ENCODE measurements at places on chromosomes 3 and 15.

DNA sequence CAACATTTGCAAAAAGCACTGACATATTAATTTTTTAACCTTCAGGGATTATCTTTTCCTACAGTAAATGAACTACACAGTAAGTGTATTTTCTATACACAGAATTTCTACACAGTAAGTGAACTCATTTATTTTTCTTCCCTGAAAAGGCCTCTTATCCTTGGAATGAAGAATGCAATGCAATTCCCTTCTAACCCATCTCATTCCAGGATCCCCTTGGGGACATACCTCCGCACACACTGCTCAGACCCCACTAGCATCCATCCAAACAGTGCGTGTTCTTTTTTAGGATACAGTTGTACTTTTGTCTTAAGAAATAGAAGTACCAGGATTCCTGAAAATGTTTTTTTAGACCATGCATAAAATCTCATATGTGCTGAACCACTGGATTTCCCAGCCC lies 152.8 kb downstream of the UACA start:
- H3K27me3 ChIP-seq: no peaks in the 10 kb centered on the region
- no peak for DNase-seq
- no peaks in the 10 kb centered on the region for H3K4me1 ChIP-seq
- no peak overlapping the region for H3K4me3 ChIP-seq

DNA sequence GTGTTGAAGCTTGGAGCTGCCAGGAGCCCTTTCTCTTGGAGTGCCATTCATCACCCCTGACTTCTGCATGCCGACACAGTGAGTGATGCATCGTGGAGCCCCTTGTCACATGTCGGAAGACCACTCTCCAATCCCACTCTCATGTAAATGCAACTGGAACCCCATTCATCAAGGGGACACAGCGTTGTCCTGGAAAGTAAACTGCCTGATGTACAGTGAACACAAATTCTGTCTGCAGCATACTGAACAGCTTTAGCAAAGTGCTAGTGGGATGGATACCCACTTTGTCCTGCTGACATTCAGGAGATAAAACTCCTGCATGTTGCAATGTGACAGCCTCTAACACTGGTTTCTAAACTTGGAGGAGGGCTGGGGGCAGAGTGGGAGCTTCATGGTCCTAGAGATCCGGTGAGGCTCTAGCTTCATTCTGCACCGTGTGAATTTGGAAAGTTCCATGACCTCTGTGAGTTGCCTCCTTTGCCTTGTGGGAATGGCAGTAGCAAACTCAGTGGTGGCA lies 194.8 kb downstream of the CLSTN2 start:
- no peak overlapping the region for H3K27ac ChIP-seq
- H3K4me1 ChIP-seq: no peaks in the 10 kb centered on the region
- H3K4me3 ChIP-seq: no peak overlapping the region
- H3K36me3 ChIP-seq: no peaks in the 10 kb centered on the region

DNA sequence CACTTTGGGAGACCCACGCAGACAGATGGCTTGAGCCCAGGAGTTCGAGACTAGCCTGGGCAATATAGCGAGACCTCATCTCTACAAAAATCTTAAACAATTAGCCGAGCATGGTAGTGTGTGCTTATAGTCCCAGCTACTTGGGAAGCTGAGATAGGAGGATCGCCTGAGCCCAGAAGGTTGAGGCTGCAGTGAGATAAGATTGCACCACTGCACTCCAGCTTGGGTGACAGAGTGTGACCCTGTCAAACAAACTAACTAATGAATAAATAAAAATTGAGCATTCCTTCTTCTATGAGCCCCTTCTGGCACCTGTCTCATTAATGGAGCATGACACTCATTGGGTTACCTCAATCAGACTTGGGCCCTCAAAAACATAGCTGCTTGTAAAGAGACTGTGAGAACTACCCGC lies 7.5 kb downstream of the ZDHHC3 start:
- peak overlapping the region; percentile 76 for H3K27ac ChIP-seq
- no peak overlapping the region for H3K4me3 ChIP-seq
- no peaks in the 10 kb centered on the region for H3K27me3 ChIP-seq
- H3K36me3 ChIP-seq: peaks cover 5% of the 10 kb centered on the region
- no peak for DNase-seq
- peaks cover 39% of the 10 kb centered on the region for H3K4me1 ChIP-seq

DNA sequence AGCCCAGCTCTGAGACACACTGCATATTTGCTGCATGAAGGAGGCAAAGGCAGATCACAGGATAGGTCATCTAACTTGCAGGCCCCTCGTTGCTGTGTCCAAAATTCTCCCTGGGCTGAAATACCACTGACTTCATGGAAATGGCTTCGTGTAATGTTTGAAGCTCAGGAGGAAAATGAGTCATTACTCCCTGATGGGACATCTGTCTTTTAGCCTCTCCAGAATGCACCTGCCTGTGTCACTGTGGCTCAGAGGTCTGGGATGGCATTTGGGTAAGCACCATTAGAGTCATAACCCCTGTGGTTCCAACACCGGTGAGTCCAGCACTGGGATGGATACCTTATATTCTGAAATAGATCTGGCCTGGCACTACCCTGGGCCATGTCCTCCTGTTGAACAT lies 51.5 kb downstream of the IL12A start:
- H3K36me3 ChIP-seq: no peaks in the 10 kb centered on the region
- no peak overlapping the region for H3K4me3 ChIP-seq
- H3K4me1 ChIP-seq: peaks cover 10% of the 10 kb centered on the region
- no peak overlapping the region for H3K27ac ChIP-seq
- no peak for DNase-seq

DNA sequence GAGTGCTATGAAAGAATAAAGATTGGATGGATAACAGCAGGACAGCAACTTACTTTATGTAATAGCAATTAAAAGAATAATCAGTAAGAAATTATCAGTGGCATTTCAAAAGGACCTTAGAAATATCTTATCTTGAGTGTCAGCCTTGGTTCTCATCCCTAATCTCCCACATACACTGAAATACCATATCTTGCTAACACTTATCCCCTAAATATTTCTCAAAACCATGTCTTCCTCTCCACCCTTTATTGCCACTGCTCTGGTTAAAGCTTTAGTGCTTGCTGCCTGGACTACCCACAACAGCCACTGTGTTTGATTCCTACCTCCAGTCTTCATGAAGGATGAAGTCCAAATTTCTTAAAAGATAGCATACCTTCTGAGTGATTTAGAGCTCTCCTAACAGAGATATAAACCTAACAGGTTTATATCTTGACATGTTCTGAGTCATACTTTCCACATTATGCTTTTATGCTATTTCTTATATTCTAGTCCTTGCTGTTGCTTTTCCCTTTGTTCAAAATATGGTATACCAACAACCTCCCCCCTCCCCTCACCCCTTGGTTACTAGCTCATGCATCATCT lies 202.8 kb downstream of the RSRC1 start:
- H3K4me3 ChIP-seq: no peak overlapping the region
- H3K27me3 ChIP-seq: no peaks in the 10 kb centered on the region
- DNase-seq: no peak
- H3K27ac ChIP-seq: no peak overlapping the region
- H3K36me3 ChIP-seq: no peaks in the 10 kb centered on the region

GRCh38 chr3:33543601-33544000 lies 103.4 kb upstream of the UBP1 start:
- no peaks in the 10 kb centered on the region for H3K27me3 ChIP-seq
- H3K4me3 ChIP-seq: no peak overlapping the region
- H3K27ac ChIP-seq: no peak overlapping the region
- no peaks in the 10 kb centered on the region for H3K4me1 ChIP-seq

GRCh38 chr3:24067483-24067882 lies 122.4 kb downstream of the NR1D2 start:
- no peaks in the 10 kb centered on the region for H3K27me3 ChIP-seq
- no peaks in the 10 kb centered on the region for H3K36me3 ChIP-seq
- no peaks in the 10 kb centered on the region for H3K4me1 ChIP-seq

GRCh38 chr3:143928541-143929255 lies 42.9 kb upstream of the DIPK2A start:
- H3K27ac ChIP-seq: no peak overlapping the region
- peaks cover 27% of the 10 kb centered on the region for H3K4me1 ChIP-seq

DNA sequence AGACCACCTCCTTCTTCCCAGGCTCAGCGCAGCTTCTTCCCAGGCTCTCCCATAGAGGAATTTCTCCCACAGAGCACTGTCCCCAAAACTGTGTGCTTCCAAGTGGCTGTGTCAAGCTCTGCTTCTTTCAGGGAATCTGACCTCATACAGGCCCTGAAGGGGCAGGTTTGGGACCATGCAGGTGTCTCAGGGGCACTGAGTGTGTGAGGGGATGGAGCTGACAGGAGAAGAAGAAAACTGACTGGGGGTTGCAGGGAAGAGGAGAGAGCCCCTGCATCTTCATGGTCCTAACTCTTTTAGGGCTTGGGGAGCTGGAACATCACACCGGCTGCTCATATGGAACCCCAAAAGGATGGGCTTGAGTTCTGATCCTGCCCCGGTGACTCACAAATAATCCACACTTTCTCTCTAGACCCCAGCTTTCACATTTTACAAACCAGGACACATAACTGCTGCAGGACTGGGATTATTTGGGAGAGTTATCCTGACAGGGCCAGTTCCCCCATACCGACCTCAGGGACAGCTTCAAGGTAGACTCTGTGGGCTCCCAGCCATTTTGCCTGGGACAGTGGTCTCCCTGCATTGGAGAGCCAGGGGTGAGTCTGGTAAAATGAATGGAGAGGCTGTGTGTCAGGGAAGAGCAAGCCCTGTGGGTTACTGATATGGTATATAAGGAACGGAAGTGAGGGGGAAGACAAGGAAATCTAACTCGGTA lies 316.1 kb downstream of the TLE3 start:
- peak; percentile 11 for DNase-seq
- H3K27me3 ChIP-seq: no peaks in the 10 kb centered on the region
- H3K27ac ChIP-seq: no peak overlapping the region
- H3K4me1 ChIP-seq: peaks cover 21% of the 10 kb centered on the region

DNA sequence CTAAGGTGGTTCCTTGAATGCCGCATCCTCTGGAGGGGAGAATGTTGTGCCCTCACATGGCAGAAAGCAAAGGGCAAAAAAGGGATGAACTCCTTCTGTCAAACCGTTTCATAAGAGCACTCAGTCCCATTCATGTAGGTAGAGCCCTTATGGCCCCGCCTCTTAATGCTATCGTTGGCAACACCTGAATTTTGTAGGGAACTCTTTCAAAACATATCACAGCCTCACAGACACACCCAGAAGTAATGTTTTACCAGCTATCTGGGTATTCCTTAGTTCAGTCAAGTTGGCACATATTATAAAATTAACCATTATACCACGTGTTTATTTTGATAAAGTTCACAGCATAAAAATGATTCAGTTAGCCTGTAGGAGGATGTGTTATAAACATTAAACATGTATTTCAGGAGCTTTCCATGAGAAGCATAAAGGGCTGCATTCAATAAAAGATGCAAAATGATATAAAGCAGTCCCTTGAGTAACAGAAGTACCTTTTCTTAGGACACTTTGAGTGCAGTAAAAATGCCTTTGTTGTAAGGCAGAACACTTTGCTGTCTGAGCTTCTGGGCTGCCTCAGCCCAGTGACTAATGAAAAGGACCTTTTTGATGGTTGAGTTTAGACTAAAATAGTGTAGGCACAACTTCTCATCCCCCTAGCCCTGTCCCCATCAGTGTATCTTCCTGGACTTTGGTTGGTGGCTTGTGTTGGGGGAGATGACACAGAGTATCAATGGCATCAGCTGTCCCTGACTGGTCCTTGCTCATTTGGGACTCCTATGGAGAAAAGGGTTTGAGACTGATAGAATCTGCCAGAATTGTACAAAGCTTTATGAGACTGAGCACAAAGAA lies 263.5 kb upstream of the TPRG1 start:
- DNase-seq: no peak
- H3K4me3 ChIP-seq: no peak overlapping the region
- H3K27ac ChIP-seq: no peak overlapping the region

GRCh38 chr3:50430950-50431435 lies 71.7 kb upstream of the TMEM115 start:
- no peaks in the 10 kb centered on the region for H3K4me1 ChIP-seq
- no peak overlapping the region for H3K27ac ChIP-seq
- H3K36me3 ChIP-seq: no peaks in the 10 kb centered on the region
- no peak for DNase-seq
- peaks cover 3% of the 10 kb centered on the region for H3K27me3 ChIP-seq

DNA sequence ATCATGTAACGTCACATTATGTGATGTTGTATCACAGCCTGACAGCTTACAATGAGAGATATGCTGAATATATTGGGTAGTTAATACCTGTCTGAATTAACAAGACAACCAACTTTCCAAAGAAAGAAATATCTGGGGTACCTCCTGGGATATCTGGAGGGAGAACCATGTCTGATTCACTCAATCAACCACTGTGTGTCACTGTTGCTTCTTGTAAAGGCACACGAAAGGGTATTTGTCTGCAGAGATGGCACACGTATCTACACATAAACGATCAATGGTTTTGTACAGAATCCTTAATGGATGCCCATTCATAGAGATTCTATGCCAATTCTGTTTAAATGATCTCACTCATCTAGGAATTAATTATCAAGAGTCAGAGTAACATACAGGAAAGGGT lies 252.1 kb upstream of the TMCO5A start:
- no peaks in the 10 kb centered on the region for H3K36me3 ChIP-seq
- H3K4me3 ChIP-seq: no peak overlapping the region
- no peaks in the 10 kb centered on the region for H3K4me1 ChIP-seq
- H3K27ac ChIP-seq: no peak overlapping the region
- no peak for DNase-seq

DNA sequence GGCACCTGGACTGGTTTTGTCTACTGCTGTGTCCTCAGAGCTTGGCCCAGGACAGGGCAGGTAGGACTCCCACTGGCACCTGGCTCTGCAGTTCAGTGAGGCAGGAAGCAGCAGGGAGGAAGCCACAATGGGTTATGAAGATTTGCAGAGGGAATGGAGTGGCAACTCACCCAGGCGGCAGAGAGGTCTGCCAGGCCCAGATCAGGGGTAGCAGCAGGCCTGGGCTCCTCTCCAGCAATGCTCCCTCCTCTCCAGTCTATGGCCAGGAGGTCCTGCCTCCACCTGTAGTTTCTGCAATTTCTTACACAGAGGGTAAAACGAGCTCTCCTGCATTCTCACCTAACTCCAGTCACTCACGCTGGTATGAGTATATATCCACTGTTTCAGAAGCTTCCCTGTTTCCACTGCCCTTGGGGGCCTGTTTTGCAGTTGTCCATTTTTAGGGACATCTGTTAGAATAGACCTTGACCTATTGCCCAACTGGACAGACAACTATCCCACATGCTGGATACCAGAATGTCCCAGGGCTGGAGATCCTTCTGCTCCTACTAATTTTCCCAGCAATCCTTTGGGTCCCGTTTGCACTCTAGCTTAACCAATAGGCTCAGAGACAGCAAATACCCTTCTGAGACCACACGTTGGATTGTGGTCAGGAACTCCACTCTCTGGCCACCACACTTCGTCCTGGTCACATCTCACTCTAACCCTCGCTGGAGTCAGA lies 35.2 kb downstream of the HMCES start:
- peaks cover 34% of the 10 kb centered on the region for H3K4me1 ChIP-seq
- H3K36me3 ChIP-seq: no peaks in the 10 kb centered on the region
- no peaks in the 10 kb centered on the region for H3K27me3 ChIP-seq
- peak overlapping the region; percentile 82 for H3K4me3 ChIP-seq
- peak overlapping the region; percentile 76 for H3K27ac ChIP-seq
- no peak for DNase-seq
